Fibroblast of skin of scalp (primary cell): ENCODE measurements at places on chromosomes 2 and 18.

GRCh38 chr18:76889091-76889699, 66.8 kb downstream of the ZNF236 start:
- DNase-seq: no peak

DNA sequence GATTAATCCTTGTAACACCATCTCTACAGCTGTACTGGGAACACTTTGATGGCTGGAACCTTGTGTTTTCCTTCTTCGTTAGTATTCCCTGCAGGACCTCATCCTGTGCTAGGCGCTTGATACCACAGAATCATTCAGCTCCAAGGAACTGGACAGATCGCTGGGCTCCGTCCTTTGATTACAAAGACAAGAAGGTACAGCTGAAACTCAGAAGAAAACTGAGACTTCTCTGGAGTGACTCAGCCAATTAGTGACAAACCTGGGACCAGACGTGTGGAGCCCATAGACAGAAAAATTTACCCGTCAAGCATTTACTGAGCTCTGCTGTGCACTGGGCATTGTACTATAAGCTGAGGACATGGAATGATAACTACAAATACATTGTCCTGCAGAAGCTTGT, 67.3 kb downstream of the NCKAP5 start:
- no peak for DNase-seq

DNA sequence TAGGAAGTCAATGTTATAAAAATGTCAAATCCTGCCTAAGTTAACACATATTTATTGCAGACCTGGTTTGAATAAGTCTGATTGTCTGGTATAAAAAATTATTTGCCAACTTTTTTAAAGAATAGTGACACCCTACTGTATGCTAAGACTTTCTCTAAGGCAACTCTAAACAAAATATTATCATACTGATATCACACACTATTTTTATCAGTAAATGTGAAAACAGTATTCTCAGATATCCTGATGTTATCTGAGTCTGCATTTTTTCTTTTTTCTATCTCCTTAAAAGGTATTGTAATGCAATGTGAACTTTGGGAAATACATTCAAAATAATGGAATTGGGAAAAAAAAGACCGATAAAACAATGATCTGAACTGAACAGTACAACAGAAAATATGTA, 127.1 kb downstream of the DOCK10 start:
- no peak for DNase-seq

DNA sequence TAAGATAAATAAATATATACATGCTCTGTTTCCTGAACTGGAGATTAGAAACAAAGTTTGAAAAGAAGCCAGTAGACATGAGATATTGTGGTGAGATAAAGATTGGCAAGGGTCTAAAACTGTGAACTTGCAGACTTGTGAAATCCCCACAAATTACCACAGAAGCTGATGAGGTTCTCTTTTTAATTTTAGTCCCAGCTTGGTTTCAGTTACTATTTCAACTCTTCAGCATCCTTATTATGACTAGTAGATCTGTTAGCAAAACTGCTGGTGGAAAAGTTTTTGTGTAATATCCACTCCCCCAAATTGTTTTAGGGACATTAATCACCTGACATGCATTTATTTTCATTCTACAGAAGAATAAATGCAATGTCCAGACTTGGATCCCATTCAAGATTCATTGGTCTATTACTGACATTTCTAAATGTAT, 20.8 kb downstream of the RASGRP3 start:
- DNase-seq: peak; percentile 12

GRCh38 chr2:241228860-241229516, 40.5 kb downstream of the ANO7 start:
- no peak for DNase-seq

DNA sequence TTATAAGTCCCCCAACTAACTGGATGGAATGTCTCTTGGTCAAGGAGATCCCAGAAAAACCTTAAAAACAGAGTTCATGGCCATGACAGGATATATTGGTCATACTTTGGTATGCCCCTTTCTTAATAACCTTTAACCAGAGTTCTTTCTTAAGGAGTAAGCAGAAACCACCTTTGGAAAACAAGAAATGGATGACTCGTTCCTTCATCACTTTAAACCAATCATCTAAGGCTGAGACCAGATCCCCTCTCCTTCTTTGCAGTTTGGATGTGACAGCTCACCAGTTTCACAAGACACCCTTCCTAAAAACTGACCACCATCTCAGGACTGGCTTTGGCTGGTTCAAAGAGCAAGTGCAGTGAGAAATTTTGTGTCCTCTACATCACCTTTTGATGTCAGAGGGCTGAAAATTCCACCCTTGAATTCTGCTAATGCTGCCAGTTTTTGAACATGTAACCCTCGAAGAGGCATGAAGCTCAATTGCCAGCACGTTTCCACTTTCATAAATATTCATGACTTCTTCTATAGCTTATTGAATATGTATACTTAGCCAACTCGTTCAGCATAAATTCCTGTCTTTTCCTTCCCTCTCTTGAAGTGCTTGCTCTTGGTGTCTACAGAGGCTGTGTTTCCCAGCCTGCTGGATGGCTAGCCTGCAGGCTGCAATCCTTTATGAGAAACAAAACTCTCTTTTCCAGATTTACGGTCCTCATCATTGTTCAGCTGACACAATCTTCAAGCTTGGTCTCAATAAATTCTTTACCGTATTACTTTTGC, 1323.5 kb upstream of the TMEFF2 start:
- peak; percentile 67 for DNase-seq

DNA sequence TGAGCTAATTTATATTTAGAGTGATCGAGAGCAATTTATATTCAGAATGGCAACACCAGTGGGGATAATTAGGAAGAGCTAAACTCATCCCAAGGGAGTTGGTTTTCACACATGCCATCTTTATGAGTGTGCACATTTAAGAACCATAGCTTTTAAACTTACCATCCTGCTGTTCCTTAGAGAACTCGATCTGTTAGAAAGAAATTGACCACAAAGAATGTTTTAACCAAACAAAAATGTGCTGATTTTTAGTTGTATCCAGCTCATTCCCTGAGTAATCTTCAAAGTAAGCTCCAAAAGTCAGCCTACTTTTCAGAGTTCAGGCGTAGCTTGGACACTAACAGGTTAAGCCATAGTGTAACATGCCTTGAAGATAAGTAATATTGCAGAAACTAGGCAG, 12.6 kb downstream of the MYL1 start:
- DNase-seq: no peak

DNA sequence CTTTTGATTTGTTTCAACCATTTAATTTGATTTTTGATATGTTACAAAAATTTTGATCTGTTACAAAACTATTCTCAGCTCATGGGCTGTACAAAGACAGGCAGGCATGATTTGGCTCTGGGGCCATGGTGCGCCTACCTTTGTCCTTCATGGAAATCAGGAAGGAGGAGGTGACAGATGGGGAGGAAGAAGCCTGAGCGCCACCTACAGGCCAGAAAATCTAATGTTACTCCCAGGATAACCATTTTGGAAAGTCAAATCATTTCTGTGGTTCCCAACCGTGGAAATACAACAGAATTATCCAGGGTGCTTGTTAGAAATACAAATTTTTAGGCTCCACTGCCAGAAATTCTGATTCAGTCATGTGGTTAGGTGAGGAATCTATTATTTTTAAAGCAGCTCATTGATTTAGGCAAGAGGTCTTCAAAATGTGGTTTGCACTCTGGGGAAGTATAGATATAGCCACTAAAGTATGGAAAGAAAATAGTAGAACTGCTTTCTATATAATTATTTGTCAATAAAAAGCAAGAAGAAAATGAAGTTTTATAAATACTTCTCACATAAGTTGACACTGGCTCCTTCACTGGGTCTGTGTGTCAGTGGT, 93.9 kb downstream of the EVA1A start:
- DNase-seq: peak; percentile 35

DNA sequence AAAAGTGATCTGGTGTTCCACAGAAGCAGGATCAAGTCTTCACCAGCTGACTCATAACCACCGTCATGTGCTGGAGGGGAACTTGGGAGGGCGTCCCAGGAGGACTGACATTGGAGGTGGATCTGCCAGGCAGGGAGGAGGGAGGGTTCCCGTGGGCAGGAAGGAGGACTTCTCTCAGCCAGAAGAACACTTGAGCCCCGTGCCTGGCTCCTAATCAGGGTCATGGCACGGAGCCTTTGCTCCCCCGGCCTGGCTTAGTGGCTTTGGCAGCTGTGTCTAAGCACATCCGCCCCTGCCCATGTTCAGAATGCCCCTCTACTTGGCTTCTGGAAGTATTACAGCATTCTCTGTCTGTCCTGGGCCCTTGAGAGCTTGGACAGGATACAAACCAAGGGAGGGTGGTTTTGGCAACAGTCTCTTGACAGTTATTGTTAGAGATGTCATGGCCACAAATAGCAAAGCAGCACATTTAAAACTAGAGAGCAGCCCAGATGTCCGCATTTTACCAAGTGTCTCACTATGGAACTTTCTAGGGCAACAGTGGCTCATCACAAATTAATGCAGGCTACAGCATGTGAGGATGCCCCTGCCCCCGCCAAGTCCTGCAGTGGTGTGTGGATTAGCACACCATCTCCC, 11.5 kb downstream of the PPP1R7 start:
- DNase-seq: peak; percentile 75

DNA sequence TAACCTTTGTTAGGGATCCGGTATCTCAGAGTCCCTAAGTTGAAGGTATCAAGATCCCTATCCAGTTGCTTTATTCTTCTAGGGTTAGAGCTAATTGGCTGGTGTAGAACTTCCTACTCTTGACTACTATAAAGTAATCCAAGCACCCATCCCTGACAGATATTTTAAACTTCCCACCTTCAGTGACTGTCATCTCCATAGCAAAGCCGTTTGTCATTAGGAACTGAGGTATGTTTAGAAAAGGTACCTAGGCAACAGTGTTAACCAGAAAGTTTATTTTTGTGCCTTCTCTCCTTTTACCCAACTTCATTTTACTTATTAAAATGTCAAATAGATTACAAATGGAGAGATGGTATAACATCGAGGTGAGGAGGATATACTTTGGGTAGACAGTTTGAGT, 4.5 kb downstream of the FAM117B start:
- DNase-seq: no peak

- DNase-seq: no peak
Measured at GRCh38 chr2:192030289-192030688, 164.4 kb downstream of the TMEFF2 start.

DNA sequence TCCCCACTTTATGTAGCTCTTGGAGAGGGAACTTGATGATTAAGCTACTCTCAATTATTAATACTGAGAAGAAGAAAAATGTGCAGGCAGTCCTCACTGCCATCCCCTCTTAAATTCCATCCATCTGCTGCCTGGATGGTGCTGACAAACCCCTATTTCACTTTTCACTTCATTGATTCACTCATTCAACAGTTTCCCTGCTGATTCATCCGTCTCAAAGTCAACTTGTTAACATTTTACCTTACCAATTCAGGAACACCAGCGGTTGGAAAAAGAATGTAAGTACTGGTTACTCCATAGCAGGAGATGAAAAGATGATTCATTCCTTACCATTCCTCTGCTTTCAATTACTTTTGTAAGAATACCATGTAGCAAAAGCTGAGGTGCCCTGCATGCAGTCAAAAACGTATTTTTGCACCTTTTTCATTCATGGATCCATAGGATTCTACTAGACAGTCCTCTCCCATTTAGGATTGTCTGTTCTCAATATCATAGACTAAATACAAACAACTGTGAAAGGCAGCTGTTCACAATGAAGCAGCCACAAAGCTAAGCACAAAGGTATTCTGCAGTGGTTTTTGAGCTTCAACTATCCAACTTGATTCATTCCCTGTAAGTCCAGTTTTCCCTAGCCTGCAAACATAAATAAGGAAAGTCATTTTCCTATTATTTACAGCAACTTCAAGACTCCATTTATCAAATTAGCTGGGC, 262.0 kb downstream of the MREG start:
- DNase-seq: peak; percentile 92

DNA sequence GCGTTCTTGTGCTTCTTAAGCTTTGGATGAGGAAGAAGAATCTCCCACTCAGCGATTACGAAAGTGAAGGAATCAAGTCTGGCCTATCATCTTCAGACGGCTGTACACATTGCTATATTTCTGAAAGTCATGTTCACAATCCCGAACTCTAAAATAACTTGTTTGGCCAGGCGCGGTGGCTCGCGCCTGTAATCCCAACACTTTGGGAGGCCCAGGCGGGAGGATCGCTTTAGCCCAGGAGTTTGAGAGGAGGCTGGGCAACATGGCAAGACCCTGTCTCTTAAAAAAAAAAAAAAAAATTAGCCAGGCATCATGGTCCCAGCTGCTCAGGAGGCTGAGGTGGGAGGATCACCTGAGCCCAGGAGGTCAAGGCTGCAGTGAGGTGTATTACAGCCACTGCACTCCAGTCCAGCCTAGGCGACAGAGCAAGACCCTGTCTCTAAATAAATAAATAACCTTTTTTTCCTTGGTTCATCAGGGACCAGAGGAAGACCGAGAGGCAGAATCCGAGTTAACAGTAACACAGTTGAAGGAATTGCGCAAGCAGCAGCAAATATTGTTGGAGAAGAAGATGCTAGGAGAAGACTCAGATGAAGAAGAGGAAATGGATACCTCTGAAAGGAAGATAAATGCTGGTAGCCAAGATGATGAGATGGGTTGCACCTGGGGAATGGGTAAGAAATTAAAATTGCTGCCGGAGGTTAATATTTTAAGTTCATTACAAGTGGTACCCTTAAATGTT, 1.1 kb downstream of the SLC4A1AP start:
- no peak for DNase-seq

- DNase-seq: no peak
Measured at GRCh38 chr18:29439398-29439797, 1262.5 kb upstream of the CDH2 start.

DNA sequence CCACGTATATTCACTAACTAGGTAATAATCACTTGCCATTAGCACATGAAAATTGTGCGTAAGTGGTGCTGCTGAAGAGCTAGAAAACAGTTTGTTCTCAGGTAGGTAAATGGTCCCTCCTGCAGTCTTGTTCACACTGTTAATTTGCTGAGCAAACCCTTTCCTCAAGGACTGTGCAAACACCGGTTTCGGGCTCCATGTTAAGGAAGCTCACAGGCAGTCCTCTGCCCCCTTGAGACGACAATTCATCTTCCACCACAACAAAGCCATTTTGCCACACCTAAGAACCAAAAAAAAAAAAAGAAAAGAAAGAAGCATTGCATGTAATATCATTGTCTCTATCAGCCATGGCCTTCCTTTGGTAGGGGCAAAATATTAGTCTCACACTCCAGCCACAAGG, 193.9 kb downstream of the BCL11A start:
- DNase-seq: no peak

GRCh38 chr2:235165631-235166030, 213.8 kb downstream of the SH3BP4 start:
- DNase-seq: no peak

- no peak for DNase-seq
Measured at GRCh38 chr2:161434118-161434517, 18.0 kb downstream of the TBR1 start.

GRCh38 chr2:11011359-11011758, 99.6 kb downstream of the KCNF1 start:
- no peak for DNase-seq

DNA sequence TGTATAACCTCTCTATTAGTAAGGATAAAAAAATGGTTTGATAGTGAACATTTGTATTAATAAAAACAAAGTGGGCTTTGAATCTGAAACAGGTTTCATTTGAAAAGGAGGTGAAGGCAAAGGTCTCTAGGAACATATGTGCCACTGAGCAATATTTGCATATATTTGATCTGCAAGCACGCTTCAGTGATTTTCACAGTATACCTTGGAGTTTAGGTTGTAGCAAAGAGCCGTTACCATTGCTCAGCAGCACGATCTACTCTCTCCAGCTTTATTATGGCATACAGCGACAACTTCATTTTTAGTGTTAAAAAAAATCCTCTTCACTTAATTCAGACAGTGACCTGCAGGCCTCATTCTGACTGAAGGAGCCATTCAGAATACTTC, 75.8 kb upstream of the ZEB2 start:
- DNase-seq: no peak
